ENCODE measurements at places on chromosomes 16 and 17.

- DNase-seq, result peak; percentile 48
Observed at GRCh38 chr17:17391668-17392370, 85.0 kb upstream of the MED9 start.

DNA sequence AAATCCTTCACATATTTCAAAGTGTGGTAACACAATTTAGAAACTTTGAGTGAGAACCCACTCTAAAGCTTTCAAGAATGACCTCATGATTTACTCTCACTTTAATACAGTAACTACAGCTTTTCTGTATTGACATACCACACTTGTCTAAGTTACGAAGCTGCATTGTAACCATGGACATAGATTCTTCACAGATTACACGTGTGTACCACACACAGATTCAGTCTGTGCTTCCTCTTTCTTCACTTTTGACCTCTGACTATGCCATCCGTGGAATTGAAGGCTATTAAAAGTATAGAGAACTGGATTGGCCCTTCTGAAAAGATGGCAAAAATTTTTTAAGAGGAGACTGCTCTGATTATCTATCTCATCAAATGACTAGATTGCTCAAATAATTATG, 172.7 kb downstream of the TANC2 start:
- no peak for DNase-seq

DNA sequence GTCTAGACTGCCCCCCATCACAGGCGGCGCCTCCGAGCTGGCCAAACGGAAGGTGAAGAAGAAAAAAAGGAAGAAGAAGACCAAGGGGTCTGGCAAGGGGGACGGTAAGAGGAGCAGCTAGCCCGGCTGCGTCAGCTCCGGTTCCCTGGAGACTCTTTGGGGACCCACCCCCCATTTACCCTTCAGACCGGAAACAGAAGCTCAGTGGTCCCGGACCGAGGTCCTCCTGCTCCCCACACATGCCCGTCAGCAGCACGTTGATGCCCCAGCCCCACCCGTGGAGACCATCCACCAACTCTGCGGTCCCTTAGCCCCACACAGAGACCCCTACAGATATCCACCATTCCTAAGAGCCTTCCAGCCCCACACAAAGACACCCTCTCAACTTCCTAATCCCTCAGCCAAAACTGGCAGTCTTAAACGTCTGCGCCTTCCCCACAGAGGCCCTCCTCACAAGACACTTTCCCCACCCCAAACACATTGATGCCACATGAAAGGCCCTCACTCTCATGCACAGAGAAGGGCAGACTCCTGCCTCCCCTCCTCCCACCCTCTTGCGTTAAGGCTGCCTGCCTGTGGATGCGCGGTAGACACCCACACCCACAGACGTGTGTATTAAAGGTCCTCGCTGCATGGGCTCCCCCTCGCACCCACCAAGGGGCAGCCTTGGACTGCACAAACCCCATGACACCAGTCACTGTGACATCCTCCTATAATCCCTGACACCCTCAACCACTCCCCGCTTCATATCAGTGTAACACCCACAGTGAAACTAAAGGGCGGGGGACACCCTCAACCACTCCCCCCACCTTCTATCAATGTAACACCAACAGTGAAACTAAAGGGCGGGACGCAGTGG, 58.2 kb upstream of the RPH3AL start:
- DNase-seq, result peak; percentile 40

DNA sequence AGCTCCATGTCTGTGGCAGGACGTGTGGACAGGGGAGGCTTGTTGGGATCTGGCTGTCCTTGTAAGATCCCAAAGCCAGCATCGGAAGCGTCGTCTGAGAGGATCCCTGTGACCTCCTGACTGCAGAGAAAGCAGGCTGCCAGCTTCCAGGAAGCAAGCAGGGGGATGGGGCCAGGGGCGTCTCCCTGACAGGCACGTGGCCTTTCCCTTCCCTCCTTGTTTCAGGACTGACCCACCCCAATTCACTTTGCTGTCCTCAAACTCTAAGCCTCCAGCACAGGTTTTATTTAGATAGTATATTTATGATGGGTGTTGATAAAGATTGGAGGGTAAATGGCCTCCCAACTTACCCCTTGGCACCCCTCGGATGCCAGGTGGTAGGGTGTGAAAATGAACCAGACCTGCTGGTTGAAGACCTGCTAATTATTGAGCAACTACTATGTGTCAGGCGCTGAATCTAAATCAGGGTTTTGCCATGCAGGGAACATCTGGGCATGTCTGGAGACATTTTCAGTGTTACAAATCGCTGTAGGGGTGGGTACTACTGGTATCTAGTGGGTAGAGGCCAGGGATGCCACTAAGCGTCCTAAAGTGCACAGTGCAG, 24.5 kb downstream of the SOCS1 start:
- DNase-seq, result no peak

DNA sequence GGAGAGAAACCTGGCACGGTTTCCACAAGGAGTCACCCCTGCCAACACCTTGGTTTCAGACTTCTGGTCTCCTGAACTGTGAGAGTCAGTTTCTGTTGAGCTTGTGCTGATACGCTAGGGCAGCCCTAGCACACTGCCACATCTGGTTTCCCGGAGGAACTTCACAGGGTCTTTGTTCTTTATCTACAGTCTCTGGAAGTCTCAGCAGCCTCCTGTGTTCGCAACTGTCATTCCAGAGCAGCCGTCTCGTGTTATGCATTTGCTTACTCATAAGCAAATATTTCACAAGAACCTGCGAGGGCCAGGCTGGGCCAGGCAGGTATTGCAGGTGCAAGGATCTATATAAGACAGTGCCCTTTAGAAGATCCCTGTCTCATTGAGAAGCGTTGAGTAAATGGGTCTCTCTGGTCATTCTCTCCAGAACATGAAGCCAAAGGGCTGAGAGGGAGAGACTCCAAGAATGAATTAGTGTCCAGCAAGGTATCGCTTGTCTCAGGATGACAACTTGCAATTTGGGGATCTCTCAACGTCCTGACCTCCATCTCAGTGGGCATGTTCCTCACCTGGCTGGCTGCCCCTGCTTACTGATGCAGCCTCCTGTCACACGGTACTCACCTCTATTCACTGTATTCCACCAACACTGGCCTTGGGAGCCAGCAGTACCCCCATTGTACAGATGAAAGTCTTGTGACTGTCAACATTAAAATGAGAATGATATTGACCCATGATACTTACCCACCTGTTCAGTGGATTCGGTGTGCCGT, 141.2 kb downstream of the WWOX start:
- DNase-seq, result no peak

DNA sequence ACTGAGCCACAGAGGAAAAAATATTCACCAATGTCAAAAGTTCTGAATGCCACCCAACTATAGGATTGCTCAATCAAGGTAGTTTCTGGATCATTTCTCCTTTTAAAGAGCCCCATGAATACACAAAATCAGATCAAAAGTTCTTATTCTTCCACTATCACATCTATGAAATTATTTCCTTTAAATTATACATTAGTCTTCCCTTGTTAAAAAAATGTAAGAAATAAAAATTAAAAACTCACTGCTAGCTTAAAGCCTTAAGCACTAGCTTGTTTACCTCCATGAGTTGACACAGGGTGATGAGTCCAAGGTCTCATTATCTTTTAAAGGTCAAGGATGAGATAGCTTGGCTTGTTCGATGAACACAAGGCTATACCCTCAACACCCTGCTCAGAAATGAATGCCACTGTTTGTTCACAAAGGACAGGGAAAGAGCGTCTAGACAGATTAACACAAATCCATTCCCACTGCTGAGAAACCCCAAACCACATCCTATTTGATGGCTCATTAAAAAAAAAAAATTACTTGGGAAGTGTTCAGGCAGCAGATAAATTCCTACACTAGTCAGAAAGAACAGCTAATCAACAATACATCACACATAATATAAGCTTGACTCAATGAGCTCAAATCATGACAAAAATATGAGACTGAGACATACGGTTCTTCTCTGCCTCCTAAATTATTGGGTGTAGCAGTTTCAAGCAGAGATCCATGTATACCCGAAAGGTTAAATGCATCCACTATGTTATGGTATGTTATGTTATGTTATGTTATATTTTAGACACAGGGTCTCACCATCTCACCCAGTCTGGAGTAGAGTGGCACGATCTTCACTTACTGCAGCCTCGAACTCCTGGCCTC, 118.9 kb downstream of the PARN start:
- DNase-seq, result no peak

GRCh38 chr16:87979352-87979751, 28.1 kb downstream of the BANP start:
- DNase-seq, result no peak

- DNase-seq, result no peak
Observed at GRCh38 chr17:74864297-74864865, 4.7 kb upstream of the GRIN2C start.
